GM23338 (cell line): ENCODE measurements at places on chromosomes 3 and 15.
A peak's percentile ranks its signal among the peaks of the same experiment; 100 is the strongest.

GRCh38 chr15:32859251-32859650 is 141.4 kb downstream of the GREM1 start:
- no peaks in the 10 kb centered on the region for H3K27me3 ChIP-seq
- no peaks in the 10 kb centered on the region for H3K36me3 ChIP-seq
- no peak overlapping the region for H3K4me3 ChIP-seq
- H3K27ac ChIP-seq, result no peak overlapping the region
- DNase-seq, result no peak
- no peaks in the 10 kb centered on the region for H3K4me1 ChIP-seq

DNA sequence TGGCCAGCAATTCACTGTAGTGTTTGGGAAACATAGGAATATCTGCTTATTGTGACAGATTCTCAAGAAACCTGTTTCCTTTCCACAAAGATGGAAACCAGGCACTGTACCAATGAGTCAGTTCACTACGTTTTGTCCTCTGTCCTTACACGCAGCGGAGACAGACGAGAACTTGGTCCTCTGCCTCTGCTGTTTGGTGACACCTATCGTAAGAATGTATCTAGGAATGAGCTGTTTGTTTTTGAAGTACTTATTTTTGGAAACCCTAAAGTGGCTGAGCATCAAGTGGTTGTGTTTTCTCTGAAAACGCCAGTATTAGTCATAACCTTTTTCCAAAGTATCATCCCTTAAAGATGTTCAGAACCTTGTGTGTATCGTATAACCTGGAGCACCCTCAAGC is 93.0 kb downstream of the PGPEP1L start:
- H3K27ac ChIP-seq, result no peak overlapping the region
- peaks cover 27% of the 10 kb centered on the region for H3K36me3 ChIP-seq
- no peak for DNase-seq
- H3K27me3 ChIP-seq, result no peaks in the 10 kb centered on the region
- no peak overlapping the region for H3K4me3 ChIP-seq

DNA sequence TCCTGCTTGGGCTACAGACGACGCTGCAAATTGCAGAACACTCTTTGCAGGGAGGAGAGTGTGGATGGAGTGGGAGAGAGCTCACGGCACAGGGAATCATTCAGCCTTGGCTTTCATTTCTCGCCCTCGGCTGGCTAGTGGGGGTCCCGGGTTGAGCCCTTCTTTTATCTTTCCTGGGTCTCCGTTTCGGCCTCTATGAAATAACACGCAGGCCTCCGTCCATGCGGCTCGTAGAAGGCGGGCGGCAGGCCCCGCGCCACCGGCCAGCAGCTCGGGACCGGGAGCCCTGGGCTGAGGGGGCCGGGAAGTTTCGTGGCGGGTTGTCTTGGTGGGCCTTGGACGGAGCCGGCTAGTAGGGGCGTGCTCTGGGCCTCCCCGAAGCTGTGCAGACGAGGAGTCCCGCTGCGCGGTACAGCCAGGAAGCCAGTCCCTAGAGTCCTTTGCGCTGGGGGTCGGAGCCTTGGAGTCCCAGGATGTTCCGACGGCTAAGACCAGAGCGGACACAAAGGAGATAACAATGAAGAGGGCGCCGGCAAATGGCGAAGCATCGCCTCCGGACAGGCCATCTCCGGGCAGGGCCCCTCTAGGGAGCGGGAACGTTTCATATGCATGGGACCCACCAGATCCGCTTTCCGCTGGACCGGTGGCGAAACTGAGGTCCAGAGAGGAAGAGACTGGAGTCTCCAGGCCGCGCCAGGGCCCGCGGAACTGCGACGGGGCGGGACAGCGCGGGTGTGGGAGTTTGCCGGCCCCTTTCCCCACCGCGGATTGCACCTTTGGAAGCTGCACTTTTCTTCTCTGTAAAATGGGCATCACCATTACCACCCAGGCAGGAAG is 4.3 kb downstream of the RNU6-1 start:
- peaks cover 90% of the 10 kb centered on the region for H3K27me3 ChIP-seq
- no peaks in the 10 kb centered on the region for H3K36me3 ChIP-seq
- peak; percentile 78 for DNase-seq
- H3K27ac ChIP-seq, result no peak overlapping the region
- H3K4me3 ChIP-seq, result peak overlapping the region; percentile 71

DNA sequence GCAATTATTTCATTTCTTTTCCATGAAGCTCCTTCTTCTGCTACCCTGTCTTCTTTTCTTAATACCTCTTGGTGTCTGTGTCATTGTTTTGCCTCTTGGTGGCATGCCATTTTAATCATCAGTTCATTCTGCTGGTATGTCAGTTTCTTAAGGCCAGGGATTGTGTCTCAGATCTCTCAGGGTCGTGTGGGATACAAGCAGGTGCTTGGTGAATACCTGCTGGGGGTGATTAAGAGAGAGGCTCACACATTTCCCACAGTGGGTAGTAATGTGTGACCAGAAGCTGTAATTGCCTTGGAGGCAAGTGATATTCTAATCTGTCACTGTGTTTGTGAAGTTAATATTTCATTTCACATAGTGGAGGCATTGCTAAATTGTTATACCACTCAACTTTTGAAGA is 361.4 kb upstream of the TRIM42 start:
- H3K36me3 ChIP-seq, result no peaks in the 10 kb centered on the region
- no peaks in the 10 kb centered on the region for H3K27me3 ChIP-seq
- no peak overlapping the region for H3K4me3 ChIP-seq
- H3K27ac ChIP-seq, result no peak overlapping the region
- DNase-seq, result no peak

DNA sequence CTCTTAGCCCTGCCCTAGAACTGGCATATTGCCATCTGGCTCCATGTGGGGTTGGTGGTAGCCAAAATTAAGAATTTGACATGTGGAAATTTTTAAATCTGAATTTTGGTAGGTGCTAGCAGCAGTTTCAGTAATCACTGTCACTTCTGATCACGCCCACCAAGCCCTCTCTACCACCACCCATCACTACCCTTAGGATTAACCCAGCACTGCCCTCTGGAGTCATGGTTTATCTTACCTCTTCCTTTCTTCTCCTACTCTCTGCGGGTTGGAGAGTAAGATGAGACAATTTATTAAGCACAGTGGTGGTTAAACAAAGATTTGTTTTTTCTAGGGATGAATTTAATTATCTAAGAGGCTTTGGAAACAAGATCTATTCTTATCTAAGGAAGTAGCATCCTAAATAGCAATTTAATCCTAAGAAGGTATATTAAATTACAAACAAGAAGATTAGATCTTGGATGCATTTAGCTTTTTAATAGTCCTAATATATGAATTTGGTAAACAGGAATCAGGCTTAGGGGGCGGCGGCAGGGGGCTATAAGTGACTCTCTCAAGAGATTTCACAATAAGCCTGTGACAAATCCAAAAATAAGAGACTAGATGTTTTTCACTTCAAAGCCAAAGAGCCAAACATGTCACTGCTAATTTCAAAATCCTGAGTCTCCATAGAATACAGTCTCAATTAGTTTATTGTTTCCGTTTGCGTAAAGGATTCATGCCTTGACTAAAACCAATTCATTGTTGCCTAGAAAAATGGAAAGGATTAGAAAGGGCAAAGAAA is 498.4 kb upstream of the UBE2E2 start:
- H3K27me3 ChIP-seq, result no peaks in the 10 kb centered on the region
- H3K4me1 ChIP-seq, result no peaks in the 10 kb centered on the region
- H3K27ac ChIP-seq, result no peak overlapping the region
- DNase-seq, result peak; percentile 51
